Activated T-cell treated with anti-CD3 and anti-CD28 coated beads, Interleukin-2, amount 50 U/mL, for 48 hours (primary cell): ENCODE measurements at places on chromosomes 4 and X.

GRCh38 chrX:15165832-15166231 is 104.1 kb downstream of the ASB9 start:
- DNase-seq: no peak

DNA sequence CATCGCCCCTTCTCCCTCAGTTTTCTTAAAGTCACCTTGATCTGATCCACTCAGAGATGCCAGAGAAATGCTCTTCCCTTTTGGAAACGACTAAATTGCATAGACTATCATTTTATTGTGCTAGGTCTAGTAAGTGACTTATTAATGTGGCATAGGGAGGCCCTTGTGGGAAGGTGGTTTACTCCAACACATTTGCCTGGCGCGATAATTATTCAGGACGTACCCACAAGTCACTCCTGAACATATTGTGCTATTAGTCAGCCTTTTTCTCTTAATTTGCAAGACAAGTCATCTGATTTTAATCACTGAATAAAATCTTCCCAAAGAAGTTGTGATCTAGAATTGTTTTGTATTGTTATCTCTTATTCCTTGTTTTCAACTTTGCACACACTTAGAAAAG is 7.6 kb downstream of the ENPEP start:
- DNase-seq: no peak

GRCh38 chr4:110638089-110638746 is 15.3 kb upstream of the PITX2 start:
- no peak for DNase-seq

DNA sequence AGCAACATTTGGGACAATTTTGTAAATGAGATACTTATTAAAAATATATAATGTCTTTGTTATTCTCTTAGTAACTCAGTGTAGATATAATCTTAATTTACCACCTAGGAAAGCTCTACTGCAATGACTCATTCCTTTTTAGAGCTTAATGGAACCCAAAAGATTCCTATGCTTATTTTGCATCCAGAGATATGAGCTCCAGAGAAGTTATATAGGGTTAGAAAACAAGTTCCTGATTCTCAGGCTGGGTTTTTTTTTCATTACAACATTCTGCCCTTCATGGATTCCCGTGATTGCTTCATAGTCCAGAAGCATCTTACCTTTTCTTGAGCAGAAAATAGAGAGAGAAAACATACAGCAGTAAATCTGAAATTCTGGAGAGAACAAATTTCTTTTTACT is 57.9 kb upstream of the CXCL8 start:
- DNase-seq: no peak

GRCh38 chr4:8391972-8392371 is 48.6 kb downstream of the ACOX3 start:
- DNase-seq: peak; percentile 32

DNA sequence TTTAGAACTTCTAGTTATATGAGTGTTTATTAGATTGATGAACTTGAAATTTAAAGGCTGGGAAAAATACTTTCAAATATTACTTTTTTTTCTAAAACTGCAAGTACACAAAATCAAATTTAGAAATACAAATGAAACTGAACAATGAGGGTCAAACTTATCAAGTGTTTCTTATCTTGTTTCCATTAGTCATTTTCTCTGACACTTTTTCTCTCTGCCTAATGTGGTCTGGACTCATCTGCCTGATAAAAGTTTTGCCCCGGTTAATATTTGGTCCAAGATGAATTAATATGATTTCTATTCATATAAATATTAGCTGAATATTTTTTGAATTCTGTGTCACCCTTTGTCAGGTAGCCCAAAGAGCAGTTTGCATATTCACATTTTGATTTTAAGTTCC is 8.7 kb upstream of the HPGDS start:
- no peak for DNase-seq

- DNase-seq: no peak
Observed at GRCh38 chrX:97556359-97556758, 672.7 kb downstream of the RPA4 start.

DNA sequence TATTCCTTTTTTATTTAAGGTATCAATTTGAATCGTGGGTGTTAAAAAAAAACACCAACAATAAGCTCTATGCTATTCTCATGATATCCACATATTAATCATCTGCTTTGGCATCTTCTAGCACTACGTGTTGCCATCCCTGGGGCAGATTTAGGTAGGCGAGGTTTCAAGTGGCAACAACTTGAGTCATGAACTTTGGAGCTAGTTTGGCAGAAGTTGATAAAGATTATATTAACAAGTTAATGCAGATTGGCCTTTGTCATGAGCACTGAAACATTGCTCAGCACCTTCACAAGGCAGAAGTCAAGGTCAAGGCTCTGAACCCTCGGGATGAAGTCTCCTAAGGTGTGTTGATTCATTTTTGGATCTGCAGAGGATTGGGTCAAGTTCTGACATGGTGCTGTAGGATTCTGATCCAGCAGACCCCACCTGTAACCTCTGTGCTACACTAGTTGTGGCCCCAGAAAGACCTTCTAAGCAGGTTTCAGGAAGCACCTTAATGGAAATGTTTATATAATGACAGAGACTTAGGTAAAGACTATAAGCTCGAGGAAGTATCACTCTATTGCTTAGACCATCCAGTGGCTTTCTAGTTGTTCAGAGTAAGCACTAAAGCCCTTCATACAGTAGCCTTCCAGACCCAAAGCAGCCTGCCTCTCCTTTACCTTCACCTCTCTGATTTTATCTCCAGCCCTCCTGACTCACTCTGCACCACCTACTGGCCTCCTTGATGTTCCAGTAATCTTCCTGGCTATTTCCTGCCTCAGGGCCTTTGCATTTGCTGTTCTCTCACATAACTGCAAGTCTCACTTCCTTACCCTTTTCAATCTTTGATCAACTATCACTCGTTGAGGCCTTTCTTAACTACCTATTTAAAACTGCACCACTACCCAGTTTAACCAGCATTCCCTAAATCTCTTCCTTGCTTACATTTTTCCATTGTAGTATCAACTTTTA is 117.0 kb upstream of the SLC4A4 start:
- DNase-seq: no peak

- DNase-seq: no peak
Observed at GRCh38 chr4:185651137-185651677, 115.9 kb upstream of the PDLIM3 start.

DNA sequence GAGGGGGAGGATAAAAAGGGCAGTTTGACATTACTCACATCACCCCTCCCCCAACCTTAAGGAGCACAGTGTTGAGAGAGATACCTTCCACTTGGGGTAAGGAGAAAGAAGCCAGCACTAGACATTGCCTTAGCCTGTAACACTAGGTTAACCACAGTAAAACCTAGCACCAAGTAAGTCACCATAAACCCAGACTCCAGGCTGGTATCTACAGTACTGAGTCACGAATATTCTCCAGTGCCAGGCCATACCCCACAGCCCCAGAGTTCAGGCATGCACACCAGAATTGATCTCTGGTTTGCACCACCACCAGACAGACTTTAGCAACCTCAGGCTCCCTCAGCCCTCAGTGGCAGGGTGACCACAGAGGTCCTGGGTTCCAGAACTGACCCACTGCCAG is 570.4 kb downstream of the PRR32 start:
- no peak for DNase-seq

DNA sequence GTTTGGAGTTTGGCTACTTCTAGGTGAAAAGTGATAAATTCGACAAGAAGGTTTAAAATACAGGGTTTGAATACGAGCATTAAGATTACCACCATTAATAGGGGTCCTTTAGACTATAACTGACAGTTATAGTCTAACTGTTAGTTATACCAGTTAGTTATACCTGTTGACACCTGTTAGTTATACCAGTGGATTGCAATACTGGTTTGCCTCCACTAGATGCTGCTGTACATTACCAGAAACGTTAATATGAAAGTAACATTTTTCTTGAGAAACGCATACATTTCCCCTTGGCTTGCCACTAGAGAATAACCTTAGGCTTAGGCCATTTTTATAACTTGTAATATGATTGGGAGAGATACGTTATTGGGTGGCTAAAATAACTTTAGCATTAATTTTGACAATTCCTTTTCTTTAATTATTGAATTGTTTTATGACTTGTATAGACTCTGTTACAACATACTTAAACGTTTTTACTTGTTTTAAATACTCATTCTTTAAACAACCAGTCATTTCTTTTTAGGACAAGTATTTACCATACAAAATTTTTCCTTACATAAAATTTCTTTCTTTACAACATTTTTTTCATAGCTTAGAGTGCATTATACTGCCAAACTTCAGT is 911.2 kb downstream of the FSTL5 start:
- DNase-seq: no peak

GRCh38 chr4:102683881-102684609 is 76.7 kb downstream of the MANBA start:
- no peak for DNase-seq

- DNase-seq: no peak
Observed at GRCh38 chr4:1316537-1317168, 27.0 kb downstream of the MAEA start.

- DNase-seq: no peak
Observed at GRCh38 chr4:155487210-155487609, 110.4 kb upstream of the MAP9 start.

- no peak for DNase-seq
Observed at GRCh38 chrX:129040124-129040523, 483.2 kb downstream of the SMARCA1 start.

- no peak for DNase-seq
Observed at GRCh38 chrX:67961516-67961915, 417.7 kb downstream of the AR start.

DNA sequence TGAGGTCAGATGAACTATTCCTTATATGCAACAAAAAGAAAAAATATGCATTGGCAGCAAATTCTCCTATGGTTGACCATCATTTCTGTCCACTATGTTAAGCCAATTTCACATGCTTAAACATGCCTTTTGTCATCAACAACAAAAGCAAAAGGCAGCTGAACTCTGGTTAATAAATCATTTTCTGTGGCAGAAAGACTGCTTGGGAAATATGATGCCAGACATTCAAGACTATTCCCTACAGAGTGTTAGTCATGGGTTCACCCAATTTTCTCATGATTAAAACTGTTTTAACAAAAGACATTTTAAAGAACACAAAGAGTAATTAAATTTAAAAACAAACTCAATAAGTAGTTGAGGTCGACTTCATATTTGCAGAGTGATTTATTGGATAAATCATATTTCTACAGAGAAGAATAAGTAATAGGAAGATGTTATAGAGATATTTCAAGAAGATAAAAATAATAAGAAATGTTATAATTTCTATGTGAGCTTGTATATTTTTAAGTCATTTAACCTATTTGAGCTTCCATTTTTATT is 890.6 kb downstream of the STPG2 start:
- no peak for DNase-seq

- no peak for DNase-seq
Observed at GRCh38 chr4:181958446-181958845, 284.8 kb upstream of the TENM3 start.

DNA sequence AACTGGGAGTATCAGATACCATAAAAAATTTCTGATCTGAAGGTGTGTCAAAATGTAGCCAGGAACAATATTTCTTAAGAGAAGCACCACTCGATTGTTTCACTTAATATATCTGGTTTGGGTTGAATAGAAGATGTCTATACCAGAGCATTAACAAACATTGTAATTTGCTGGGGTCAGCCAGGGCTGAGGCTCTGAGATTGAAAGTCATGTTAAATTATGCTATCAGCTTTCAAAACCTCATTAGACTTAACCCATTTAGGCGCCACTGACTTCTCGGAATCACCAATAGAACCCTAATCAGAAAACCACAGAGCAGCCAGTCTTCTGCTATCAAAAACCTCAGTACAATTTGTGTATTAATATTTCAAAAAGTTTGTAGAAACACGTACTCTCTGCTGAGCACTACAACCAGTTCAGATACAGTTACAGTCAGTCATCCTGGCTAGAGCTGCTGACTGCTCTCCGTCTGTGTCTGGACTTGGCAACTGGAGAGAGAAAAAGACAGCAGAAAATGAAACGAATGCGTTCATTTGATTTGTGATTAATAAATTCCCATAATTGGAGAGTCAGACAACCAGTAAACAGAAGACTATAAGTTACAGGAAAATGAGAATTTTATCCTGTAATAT is 848.6 kb upstream of the PABPC4L start:
- no peak for DNase-seq
